LHCN-M2 (cell line): ENCODE measurements at places on chromosomes 7 and 10.

GRCh38 chr10:72298592-72299519, 25.1 kb downstream of the DDIT4 start:
- no peak for DNase-seq

- DNase-seq = no peak
These were observed 102.2 kb downstream of the SNX10 start for GRCh38 chr7:26393818-26394217.

DNA sequence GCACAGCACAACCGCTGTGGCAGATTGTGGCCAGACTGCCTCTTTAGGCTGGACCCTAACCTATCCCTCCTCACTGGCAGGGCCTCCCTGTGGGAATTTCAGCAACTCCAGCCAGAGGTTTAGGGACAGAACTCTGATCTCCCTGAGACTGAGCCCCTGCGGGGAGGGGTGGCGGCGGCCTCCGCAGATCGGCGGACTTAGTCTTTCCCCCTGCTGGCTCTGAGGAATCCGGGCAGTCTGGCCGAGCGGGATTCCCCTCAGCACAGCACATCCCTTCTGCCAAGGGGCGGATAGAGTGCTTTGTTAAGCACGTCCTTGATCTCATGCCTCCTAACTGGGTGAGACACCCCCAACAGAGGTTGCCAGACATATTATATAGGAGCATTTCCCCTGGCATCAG, 224.2 kb upstream of the NPY start:
- DNase-seq = no peak

DNA sequence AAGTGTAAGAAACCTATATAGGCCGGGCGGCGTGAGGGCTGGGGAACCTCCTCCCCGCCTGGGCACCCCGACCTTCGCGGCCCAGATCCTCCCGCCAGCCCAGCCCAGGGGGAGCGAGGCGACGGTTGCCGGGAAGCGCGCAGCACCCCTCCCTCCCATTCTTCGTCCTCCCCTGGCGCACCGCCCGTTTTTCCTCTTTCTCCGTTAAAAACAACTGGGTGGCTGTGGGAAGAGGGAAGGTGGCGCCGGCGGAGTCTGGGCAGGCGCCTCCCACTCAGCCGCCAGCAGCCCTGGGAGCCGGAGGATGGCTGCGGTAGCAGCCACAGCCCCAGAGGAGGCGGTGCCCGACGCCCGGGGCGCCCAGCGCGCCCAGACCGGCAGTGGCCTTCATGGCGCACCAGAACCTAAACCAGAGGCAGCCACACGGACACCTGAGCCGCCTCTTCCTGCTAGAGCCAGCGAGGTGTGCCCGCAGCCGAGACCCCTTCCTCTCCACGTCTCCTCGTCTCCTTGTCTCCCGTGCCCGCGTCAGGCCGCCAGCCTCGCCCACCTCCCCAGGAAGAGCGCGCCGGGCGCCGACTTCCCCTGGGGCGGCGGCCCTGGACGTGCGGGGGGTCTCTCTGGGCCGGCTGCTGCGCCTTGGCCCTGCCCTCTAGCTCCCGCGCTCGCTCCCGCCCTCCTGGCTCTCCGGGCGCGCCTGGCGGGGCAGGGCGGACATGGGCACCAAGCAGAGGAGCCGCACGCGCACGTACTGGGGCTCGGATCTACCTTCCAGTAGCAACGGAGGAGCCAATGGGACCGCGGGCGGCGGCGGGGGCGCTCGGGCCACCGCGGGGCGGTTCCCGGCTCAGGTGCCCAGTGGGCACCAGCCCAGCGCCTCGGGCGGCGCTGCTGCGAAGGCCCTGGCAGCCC, 32.8 kb upstream of the SFTPD start:
- peak; percentile 14 for DNase-seq

DNA sequence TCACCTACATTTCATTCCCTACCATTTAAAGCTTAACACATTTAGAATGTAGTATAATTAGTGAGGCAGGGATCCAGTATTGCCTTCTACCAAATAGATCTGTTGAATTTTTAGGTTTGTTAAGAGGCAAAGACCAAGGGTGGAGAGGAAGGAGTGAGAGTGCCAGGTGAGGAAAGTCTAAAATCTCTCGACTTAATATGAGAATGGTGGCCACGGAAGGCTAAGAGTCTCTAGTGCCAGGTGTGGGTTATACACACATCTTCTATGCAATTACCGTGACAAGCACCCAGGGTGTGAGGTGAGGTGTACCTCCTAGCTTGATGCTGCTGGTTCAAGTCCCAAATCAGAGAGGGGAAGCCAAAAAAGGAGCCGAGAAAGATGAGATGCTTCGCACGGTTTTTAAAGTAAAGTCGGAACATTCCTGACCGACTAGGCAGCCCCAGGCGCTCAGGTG, 439 bp downstream of the IQUB start:
- DNase-seq = no peak

DNA sequence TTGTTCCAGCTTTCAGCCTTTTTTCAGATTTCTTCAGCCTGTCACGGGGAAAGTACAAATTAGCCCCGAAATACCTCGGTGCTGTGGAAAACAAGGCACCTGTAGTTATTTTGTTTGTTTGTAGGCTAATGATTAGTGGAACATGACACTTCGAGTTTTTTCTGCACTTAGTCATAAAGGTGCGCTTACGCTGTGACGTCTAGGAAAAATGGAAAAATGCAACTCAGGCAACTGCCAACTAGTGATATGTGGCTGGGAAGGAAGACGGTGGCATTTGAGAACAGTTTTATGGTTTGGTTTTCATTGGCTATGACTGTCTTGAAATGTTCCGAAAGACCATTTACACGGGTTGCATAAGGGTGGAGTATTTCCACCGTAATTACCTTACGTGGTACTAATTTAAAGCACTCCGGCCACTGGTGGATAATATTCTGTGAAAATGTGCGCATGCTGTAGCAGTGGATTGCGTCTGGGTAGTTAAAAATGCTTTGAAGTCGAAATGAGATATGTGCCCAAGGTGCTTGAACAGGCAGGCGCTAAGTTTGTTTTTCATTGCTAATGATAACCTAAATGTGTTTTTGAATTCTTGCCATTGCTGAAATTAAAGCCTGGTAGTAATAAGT, 94.5 kb upstream of the CELF2 start:
- no peak for DNase-seq

- DNase-seq = no peak
These were observed 146.3 kb upstream of the EEPD1 start for GRCh38 chr7:36006636-36007229.

- no peak for DNase-seq
These were observed 16.1 kb downstream of the GPR146 start for GRCh38 chr7:1060315-1061072.

GRCh38 chr10:97631098-97631497, 2.2 kb downstream of the MORN4 start:
- no peak for DNase-seq

DNA sequence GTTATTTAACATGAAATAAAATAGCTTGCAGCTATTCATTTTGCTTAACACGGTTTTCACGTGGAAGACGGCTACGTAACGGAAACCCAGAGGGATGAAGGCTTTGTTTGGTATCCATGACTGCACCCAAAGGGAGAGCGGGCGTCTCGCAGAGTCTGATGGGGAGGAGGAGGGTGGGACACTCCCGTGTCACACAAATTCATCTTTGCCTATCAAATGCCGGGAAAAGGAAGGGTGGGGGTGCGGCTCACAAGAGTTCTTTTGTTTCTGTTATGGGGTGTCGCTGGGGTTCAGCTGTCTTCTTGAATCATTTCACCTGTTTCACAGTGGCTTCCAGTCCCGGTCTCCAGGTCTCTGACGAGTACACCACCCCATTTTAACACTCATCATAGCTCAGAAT, 108.5 kb downstream of the ZRANB1 start:
- no peak for DNase-seq

DNA sequence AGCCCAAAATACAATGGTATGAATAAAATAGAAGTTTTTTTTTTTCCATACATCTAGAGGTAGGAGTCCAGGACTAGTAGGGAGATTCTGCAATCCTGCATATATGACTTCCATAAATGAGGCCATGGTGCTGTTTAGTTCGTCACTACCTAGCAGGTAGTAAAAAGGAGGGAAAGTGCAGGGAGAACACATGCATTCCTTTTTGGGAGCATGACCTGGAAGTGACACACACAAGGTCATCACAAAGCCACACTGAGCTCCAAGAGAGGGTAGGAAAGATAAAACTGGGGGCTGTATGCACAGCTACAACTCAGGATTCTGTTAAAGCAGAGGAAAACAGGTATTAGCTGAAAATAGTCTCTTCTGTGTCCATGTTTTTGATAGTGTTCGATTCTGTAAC, 2.2 kb downstream of the CROT start:
- DNase-seq = no peak

DNA sequence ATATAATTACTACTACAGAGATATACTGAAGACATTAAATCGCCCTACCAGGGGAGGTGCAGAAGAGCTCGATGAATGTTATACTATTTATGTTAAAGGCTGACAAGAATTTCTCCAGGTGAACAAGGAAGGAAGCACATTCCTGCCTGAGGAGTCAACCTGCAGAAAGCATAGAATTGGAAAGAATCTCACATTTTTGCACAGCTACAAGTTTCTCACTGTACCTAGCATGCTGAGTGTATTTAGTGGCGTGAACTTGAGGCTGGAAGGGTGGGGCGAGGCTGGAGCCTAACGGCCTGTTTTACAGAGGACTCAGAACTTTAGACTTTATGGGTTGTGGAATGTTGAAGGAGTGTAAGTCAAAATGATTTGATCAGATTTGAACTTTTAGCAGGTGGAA, 373.6 kb upstream of the LRGUK start:
- DNase-seq = no peak

- DNase-seq = no peak
These were observed 278.3 kb downstream of the MAD1L1 start for GRCh38 chr7:1954366-1955004.

DNA sequence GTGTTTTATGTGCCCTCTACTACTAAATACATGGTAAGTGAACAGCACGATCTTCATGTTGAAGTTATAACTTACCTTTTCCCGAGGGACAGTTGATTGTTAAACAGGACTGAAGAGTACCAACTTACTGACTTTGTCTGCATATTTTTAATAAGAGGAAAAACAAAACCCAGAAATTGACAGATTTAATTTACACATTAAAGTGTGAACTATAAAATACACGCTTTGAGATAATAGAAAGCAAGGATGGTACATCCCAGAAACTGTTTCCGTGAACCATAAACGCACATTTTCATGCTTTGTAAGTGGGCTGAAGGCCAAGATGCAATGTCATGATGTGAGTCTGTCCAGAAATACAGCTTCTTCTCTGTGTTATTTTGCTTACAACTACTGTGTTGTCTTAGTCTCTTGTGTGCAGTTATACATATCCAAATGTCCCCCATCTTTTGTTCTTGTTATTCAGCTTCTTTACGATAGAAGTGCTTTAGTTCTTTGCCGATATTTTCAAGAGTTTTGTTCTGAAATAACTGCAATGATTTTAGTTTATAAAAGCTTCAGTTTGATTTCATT, 190.1 kb downstream of the MLLT10 start:
- DNase-seq = no peak

DNA sequence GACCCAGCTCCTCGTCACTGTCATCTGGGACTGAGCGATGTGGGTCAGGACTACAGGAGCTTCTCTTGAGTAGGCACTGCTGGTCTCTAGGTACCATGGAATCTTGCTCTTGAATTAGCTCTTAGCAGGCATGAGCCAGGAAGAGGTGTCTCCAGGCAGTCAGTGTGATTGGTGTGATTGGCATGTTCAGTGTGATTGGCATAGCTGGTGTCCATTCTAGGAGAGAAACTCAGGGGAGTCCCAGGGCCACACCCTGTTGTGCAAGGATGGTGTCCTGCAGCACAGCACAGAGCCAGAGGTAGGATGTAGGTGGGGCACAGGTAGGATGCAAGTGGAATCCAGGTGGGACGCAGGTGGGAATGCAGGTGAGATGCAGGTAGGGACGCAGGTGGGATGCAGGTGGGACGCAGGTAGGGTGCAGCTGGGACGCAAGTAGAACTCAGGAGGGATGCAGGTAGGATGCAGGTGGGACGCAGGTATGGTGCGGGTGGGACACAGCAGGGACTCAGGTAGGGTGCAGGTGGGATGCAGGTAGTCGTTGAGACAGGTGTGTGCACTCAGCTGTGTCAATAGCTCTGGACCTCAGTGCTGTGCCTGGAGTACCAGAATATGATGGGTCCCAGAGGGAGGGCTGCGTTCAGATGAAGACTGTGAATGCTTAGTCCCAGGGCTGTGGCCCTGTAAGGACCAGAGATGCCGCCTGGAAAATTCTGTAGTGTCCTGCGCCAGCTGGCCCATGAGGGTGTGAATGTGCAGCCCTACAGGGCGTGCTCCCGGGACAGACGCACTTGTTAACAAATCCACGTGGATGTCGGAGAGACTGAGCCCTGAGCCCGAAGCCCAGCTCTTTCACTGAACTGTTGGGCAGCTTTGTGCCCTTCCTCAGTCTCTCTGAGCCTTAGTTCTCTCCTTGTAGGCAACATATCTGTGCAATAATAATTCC, 248.2 kb upstream of the PITRM1 start:
- DNase-seq = no peak

DNA sequence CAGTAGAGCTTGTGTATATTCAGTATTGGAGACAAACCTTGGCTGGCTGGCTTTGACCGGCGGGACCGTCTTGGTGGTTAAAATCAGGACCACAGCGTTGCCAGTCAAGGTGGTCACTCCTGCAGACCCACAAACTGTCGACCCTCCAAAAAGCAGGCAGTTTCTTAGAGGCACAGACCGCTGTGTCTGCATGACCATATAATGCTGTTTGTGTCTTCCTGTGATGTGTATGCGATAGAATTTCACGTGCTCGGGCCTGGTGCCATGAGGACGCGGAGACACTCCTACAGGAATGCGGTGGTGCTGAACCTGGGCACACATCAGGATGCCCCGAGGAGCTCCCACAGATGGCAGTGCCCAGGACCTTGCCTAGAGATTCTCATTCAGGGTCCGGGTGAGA, 34.8 kb downstream of the BNIP3 start:
- no peak for DNase-seq

DNA sequence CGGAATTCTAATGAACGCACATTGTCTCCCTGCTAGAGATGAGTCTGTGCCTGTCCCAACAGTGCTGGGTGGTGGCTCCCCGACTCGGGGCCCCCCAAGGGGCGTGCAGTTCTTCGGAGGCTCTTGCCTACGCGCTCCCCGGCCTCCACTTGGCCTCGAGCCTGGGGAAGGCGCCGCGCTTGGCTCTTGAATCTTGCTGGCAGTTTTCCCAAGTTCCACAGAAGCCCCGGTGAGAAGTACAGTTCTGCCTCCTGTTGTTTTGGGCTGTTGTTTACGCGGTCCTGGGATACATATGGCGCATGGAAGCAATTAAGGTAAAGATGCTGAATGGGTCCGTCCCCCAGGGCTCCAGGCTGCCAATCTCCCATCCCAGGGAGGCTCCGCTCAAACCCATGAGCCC, 32.6 kb upstream of the UNCX start:
- no peak for DNase-seq
